ENCODE measurements at places on chromosomes 2 and 18. TPM values are rescaled to one million over a fixed set of nuclear protein-coding genes. Genes with fewer than 3 reads are reported as not detected.

DNA sequence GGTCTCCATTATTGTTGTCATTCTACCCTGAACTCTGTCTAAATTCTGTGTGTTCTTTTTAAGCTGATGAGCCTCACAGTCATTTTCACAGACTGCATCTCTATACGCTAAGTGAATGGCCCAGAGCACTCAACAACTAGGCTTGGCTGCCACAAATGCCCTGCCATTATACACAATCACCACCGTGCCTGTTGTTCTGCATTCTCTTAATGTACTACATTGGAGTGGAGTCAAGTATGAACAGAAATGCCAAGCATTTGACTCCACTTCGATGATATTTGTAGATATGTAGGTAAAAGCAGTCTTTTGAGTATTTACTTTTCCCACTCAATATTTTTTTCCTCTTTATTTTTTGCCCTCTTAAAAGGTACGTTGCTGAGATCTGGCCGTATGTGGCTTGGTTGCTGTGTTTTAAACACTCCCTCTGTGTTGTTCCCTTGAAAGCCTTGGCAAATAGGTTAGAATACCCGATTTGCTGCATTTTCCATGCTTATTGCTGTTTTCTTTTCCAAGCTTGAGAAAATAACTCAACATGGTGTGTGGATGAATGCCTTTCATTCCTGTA is 36.2 kb upstream of the TMEFF2 start:
- no peaks in the 10 kb centered on the region for H3K4me1 ChIP-seq
- no peak for DNase-seq
- no peaks in the 10 kb centered on the region for H3K27me3 ChIP-seq
- H3K4me3 ChIP-seq, result no peak overlapping the region

DNA sequence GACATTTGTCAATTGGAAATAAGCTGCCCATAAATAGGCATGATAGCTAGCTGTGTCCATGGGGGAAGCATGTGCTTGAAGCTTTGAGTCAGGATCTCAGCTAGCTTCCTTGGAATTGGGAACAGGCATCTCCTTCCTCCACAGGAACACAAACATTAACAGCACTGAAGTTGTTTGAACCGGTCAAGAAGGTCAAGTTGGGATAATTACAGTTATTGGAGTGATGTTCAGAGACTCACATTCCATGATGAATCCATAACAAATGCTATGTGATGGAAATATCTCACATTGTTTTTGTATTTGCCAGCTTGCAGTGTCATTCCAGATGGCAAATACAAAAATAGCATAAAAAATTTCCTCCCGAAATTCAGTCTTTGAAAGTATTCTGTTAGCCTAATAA is 347.6 kb upstream of the SMIM21 start:
- no peaks in the 10 kb centered on the region for H3K4me1 ChIP-seq
- no peak overlapping the region for H3K4me3 ChIP-seq
- H3K36me3 ChIP-seq, result no peaks in the 10 kb centered on the region
- DNase-seq, result no peak
- no peaks in the 10 kb centered on the region for H3K27me3 ChIP-seq
- no peak overlapping the region for H3K27ac ChIP-seq

DNA sequence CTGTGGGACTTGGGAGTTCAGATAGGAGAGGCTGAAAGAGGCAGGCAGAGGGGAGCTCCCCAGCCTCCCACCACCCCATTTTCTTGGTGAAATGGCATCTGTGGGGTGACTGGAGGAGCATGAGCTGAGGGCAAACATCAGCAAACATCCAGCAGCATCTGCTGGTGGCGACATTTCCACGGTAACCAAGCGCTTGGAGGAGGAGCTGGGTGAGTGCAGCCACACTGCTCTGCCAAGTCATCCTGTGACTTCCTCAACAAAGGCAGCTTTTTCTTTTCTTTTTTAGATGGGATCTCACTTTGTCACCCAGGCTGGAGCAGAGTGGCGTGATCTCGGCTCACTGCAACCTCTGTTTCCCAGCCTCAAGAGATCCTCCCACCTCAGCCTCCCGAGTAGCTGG is 5.6 kb downstream of the TXNL4A start:
- no peak overlapping the region for H3K4me3 ChIP-seq
- no peaks in the 10 kb centered on the region for H3K27me3 ChIP-seq
- DNase-seq, result no peak
- no peak overlapping the region for H3K27ac ChIP-seq
- no peaks in the 10 kb centered on the region for H3K4me1 ChIP-seq

DNA sequence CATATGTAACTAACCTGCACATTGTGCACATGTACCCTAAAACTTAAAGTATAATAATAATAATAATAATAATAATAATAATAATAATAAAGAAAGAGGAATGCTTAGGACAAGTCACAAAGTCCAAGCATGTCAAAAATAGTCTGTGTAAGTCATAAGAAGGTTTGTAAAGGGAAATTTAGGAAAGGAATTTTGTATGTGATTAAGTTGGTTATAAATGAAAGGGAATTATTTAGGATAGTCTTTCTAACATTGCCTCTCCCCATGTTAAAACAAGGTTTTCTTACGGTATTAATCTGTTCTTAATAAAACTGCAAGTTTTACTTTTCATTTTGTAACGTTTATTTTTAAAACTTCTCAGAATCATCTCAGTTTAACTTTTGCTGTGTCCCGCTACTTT is 62.8 kb downstream of the SESTD1 start:
- no peaks in the 10 kb centered on the region for H3K27me3 ChIP-seq
- H3K4me3 ChIP-seq, result no peak overlapping the region
- no peak overlapping the region for H3K27ac ChIP-seq
- no peaks in the 10 kb centered on the region for H3K36me3 ChIP-seq

- no peak overlapping the region for H3K27ac ChIP-seq
- H3K27me3 ChIP-seq, result no peaks in the 10 kb centered on the region
- H3K4me1 ChIP-seq, result no peaks in the 10 kb centered on the region
- no peaks in the 10 kb centered on the region for H3K36me3 ChIP-seq
- DNase-seq, result no peak
- no peak overlapping the region for H3K4me3 ChIP-seq
Measured at GRCh38 chr2:12300019-12300602, 416.6 kb upstream of the TRIB2 start.

GRCh38 chr2:95346231-95346737 is 49.1 kb downstream of the KCNIP3 start:
- no peaks in the 10 kb centered on the region for H3K27me3 ChIP-seq
- H3K4me3 ChIP-seq, result peak overlapping the region; percentile 65
- H3K36me3 ChIP-seq, result no peaks in the 10 kb centered on the region
- no peaks in the 10 kb centered on the region for H3K4me1 ChIP-seq
- H3K27ac ChIP-seq, result no peak overlapping the region

DNA sequence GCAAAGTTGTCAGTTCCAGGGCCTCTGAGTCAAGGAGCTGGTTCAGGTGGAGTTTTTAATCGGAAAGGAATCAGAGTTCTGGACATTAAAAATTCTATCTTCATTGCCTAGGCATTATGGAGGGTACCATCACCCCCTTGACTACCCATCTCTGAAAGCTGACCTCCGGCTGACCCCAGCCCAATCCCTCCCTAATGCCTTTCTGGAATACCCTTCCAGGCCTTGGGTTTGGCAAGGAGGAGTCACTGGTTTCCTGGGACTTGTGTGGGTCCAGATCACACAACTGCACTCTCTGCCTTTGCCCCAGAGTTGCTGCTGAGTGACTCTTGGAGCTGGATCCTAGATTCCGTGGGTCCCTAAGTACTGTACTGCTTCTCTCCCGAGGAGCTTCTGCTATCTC is 1.0 kb upstream of the OSR1 start:
- H3K4me1 ChIP-seq, result peaks cover 17% of the 10 kb centered on the region
- H3K27ac ChIP-seq, result no peak overlapping the region
- no peak for DNase-seq
- H3K36me3 ChIP-seq, result no peaks in the 10 kb centered on the region
- H3K27me3 ChIP-seq, result peaks cover 39% of the 10 kb centered on the region

- no peaks in the 10 kb centered on the region for H3K36me3 ChIP-seq
- no peak for DNase-seq
- H3K4me1 ChIP-seq, result no peaks in the 10 kb centered on the region
- no peak overlapping the region for H3K4me3 ChIP-seq
- H3K27ac ChIP-seq, result peak overlapping the region; percentile 18
Measured at GRCh38 chr2:126662621-126663020, 6.7 kb downstream of the GYPC start.

IL1F10 gene
- not detected for total RNA-seq

RIT2 gene
- total RNA-seq, result not detected

MALL gene
- total RNA-seq, result 3.1 TPM

DRC1 gene
- not detected for total RNA-seq

RAB17 gene
- total RNA-seq, result 129 TPM

CABYR gene
- total RNA-seq, result 7.5 TPM

GPR45 gene
- not detected for total RNA-seq

SPC25 gene
- 0.99 TPM for total RNA-seq

TPO gene
- total RNA-seq, result not detected

NR4A2 gene
- total RNA-seq, result 1.7 TPM

ATP6V1C2 gene
- total RNA-seq, result 0.12 TPM

ACKR3 gene
- 57.0 TPM for total RNA-seq
